ENCODE measurements at places on chromosomes 6 and 20.

DNA sequence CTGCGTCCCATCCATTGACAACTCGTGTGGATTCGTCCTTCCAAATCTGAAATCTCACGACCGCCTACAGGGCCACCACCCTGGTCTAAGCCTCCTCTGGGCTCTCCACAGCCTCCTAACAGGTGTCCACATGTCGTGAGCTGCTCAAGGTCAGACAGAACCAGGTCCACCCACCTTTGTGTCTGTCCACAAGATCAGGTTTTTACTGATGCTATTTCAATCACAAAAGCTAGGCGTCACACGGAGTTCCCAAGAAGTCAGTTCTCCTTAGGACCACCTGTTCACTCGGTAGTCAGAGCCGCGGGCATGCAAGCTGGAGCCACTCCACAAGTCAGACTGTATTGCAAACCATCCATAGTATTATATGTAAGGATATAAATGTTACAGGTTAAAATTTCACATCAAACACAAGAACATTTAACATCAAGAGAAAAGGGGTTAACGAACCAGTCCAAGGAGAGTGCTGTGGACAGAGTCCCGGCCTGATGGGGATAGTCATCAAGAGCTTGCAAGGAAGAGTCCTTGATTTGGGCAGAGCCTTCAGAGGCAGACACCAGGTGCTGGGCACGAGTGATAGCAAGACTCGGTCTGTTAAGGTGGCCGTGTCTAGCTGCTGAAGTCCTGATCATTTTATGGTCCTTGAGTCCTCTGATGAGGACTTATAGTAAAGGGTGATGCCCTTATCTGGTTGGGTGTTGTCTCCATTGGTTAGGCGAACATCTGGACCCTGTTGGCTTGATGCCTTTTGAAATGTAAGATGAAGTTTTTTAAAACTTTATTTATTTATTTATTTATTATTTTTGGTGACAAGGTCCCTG is 731 bp upstream of the DNPH1 start:
- peak; percentile 18 for DNase-seq

- peak; percentile 72 for DNase-seq
These were observed 9.1 kb downstream of the PI16 start for GRCh38 chr6:36963451-36964290.

DNA sequence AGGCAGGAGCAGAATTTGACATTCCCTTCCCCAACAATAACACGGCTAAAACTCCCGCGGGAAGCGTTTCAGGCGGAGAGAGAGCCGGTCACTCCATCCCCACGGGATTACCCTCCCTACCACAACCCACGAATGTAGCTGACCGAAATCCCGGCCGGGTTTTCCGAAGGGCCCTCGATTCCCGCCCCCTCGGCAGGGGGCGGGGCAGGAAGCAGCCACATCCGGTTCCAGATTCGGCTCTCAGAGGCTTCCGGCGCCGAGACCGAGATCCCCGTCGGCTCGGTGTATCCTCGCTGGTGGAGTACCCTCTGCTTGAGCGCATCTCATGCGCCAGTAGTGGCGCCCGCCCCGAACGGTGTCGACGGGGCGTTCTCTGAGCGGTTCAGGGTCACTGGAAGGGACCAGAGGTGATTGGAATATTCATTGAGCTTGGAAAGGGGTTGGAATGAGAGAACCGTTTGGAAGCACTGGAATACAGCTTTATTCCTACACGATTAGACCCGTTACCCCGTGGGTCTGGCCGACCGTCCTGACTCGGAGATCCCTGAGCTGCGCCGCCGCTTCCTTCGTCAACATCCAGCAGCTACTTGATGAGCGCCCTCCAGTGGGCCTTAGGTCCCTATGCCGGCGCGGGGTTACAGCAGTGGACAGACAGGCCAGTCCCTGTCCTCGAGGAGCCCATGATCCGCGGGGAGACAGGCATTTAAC is 649 bp upstream of the RGL2 start:
- peak; percentile 96 for DNase-seq

DNA sequence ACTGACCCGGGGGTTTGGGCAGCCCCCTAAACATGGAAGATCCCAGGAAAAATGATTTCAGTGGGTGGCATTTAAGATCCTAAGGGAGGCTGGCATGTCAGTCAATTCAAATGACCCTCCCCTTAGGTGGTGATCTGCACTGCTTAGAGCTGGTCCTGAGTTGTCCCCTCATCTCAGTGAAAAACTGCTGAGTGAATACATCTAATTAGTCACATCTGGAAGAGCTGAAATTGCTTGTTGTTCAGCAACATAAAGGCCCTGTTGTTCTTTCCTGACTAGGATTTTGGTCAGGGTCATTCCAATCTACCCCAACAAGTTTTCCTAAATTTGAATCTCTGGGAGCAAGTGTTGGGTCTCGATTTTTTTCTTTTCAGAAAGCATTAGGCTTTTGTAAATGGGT is 126.4 kb downstream of the LCA5 start:
- DNase-seq: no peak

DNA sequence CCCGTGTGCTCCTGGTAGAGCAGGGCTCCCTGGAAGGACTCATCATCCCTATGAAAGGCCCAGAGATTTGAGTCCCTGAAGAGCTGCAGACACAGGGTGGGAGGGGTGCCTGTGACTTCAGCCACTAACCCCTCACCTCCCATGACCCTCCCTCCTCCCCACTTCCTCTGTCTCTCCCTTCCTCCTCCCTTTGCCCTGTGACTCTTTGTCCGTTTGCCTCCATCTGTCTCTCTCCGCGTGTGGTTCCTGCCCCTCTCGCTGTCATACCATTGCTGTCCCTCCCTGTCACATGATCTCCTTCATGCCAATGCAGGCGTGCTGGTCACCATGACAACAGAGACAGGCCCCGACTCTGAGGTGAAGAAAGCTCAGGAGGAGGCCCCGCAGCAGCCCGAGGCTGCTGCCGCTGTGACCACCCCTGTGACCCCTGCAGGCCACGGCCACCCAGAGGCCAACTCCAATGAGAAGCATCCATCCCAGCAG is 19.0 kb downstream of the EPB41L1 start:
- DNase-seq: no peak

DNA sequence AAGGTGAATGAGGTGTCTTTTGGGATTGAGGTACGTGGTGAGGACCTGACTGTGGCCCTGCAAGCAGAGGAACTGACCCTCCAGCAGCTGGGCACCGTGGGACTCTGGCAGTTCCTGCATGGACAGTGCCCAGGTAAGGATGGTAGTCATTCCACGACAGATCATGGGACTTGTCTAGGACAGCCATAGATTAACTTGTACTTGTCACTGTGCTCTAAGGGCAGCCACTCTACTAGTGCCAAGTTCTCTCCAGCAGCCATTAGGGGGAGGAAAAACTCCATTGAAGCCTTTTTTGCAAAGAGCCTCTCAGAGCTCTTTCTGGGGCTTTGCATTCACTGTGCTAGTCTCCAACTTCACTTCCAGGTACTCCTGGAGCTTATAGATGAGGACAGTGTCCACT is 20.4 kb downstream of the TAF11 start:
- DNase-seq: no peak

DNA sequence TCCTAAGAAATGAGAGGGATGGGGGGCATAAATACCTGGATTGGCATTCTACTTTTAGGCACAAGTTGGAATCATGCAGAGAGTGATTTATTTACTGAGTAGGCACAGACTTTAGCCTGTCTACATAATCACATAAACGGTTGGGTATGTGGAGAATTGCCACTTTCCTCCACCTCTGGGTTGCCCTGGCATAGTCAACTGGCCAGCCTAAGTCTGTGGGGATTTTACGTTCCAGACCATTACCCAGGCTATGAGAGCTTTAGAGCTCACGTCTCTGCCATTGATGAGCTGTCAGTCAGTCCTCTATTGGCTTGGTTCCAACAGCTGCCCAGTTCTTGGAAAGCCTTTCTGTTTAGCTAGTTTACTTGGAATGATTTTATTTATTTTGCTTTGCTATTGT is 5.0 kb upstream of the BHLHE23 start:
- no peak for DNase-seq

DNA sequence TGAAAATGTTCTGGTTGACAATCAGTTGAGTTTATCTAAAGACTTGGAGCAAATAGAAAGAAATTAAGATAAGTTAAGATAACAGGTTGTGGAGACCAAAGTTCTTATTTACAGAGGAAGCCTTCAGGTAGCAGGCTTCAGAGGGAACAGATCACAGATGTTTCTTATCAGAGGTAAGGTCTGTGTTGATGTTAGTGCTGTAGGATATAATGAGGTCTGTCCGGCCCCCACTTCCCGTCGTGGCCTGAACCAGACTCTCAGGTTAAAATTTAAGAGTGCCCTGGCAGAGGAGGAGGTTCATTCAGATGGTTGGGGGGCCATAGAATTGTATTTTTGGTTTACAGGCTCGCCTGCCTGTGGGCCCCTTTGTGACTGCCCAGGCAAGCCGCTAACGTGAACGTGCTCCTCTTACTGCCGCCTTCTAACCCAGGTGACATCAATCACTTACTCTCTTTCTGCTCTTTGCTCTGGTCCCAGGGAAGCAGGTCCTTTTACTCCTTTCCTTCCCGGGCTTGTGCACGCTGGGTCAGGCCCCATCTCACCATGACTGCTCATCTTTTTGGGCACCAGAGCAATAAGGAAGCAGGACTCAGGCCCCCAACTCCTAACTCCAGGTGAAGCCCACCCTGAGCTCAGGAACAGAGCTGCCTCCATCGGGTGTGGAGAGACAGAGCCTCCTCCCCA is 18.3 kb upstream of the UNC93A start:
- DNase-seq: peak; percentile 52

DNA sequence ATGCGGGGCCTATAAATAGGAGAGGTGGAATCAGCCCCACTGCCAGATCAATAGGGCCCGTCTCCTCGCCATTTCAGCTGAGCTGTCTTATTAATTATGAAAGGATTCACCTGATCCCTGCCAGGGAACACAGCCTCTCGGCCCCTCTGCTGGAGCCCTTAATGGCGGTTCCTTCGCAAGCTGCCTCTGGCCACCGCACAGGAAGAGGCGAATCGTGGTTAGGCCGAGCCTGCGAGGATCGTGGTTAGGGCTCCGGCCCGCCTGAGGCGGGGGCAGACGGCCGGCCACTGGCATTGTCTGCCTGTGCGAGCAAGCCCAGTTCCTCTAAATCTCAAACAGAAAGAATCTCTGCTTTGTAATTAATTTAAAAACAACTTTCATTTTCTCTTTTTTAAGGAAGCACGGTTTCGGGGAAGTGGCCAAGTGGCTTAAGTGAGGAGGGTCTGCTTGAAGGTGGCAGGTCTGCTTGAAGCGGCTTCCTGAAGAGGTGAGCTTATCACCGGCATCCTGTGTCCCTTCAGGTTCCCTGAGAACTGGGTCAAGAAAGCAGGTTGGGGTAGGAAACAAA is 9.2 kb downstream of the NRN1 start:
- no peak for DNase-seq

DNA sequence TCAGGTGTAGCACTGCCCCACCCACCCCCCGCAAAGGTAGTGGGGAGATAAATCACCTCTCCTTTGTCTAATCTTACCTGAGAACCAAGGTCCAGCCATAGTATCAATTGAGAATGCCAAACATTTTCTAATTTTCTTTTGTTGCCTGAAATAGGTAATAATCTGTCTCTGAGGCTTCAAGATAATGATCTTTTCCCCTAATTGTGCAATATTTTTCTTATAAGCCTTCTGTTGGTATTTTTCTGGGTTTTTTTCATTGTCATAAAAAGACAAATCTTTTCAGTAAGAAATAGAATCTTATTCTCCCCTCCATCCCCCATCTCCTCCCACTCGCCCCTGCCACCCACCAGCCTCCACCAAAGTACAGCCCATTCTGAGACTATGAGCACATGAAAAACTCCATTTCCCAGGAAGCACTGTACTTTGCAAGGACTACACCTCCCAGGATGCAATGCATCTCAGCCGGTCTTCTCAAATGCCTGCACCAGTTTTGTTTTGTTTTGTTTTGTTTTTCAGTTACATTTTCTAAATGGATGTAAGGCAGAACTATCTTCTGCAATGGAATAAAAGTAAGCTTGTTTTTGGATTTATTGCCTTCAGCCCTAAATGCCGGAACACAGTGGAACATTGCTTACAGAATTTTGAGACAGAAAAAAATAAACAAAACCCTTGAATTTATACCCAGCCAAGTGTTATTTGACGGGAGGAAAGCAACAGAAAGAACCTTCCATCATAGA is 268.0 kb downstream of the TFAP2A start:
- DNase-seq: no peak

- no peak for DNase-seq
These were observed 16.1 kb upstream of the RIN2 start for GRCh38 chr20:19741924-19742323.

GRCh38 chr20:1577906-1578305 is 20.4 kb upstream of the SIRPD start:
- no peak for DNase-seq

- DNase-seq: no peak
These were observed 179.6 kb downstream of the TFAP2C start for GRCh38 chr20:56808732-56809131.

GRCh38 chr6:164130151-164130550 is 715.6 kb downstream of the QKI start:
- DNase-seq: no peak

DNA sequence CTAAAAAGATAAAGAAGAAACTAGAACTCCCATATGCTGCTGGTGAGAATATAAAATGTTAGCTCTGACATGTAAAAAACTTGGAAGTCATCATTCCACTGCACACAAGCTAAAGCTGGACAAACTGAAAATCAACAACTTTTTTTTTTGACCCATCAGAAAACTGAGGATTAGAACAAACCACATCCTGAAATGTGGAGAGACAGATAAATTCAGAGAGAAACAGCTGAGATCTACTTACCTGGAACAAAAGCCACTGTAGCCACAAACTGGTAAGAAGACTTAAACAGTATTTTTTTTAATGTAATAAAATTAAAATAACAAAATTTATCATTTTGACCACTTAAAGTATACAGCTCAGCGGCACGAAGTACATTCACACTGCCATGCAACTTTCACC is 408.5 kb upstream of the RGS17 start:
- DNase-seq: no peak

GRCh38 chr6:139539852-139540251 is 165.4 kb upstream of the CITED2 start:
- DNase-seq: peak; percentile 59

- no peak for DNase-seq
These were observed 191.1 kb upstream of the SGK1 start for GRCh38 chr6:134508862-134509498.

GRCh38 chr6:22471132-22471690 is 98.2 kb upstream of the HDGFL1 start:
- DNase-seq: no peak

DNA sequence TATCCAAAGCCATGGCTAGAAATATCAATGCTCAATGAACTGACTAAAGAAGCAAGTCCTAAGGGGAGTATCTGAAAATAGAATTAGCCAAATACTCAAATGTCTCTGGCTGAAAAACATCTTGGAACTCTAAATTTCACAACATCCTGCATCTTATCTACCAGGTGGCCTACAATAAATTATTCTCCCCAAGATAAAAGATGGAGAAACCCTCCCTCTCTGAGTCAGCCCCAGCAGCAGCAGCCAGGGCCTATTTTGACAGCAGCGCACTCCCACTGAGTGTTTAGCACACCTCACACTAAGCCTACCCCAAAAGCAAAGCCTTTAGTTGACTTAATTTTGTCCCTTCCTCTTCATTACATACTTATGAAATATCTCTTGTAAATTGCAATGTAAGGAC is 5.9 kb downstream of the CALHM6 start:
- DNase-seq: no peak

DNA sequence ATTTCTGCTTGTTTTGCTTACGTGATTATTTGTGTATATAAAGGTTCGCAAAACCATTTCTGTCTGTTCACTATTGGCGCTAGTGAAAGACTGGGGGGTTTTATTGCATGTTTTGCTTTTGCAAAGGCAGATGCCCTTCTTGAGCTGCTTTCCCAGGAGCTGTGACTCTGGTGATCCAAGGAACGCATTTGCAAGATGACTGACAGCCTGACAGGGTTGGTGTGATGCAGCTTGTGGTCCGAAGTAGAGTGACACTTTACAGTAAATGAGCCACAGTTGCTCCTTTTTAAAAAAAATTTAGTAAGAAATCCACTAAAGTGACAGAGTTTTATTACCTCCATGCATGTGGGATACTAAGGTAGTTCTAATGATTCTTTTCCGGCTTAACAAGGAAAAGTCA is 73.7 kb downstream of the TPD52L1 start:
- no peak for DNase-seq

Measured in Peyer's patch (tissue), 4 donors.